CD4-positive, alpha-beta T cell treated with Interleukin-4 for 1 hour (primary cell): ENCODE measurements at places on chromosomes 6 and 20.
A peak's percentile ranks its signal among the peaks of the same experiment; 100 is the strongest.

- no peak for DNase-seq
Measured at GRCh38 chr6:82970839-82971238, 94.8 kb downstream of the UBE3D start.

DNA sequence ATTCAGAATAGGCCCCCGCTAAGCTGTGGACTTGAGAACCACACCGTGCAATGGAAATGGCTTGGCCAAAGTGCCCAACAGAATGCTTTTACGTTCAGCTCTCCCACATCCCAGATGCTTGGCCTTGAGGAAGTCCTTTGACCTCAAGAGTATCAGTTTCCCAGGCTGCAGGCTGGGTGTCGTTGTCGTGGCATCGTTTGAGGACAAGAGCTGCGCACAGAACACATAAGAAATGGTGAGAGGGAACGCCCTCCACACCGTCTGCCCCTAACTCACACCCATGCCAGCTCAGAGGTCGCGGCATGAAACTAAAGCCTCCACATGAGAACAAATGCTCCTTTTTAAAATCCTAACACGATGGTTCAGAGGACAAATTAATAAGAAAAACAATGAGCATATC is 37.0 kb downstream of the NFATC2 start:
- DNase-seq = no peak

DNA sequence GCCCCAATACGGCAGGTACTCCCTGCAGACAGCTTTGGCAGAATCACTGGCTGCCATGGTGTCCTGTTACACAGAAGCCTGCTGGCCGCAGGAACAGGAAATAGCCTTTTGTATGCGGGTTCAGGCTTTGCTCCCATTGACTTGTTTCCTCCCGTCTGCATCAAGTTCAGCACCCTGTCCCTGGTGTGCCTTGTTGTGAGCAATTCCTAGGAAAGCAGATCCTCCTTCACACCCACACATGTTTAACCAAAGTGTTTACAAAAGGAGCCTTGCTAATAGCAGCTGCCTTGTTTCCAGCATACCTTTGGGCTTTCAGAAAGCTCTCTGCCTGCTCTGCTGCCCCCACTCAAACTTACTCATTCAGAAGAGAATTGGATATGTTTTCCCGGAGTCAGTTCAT is 127.2 kb upstream of the SUPT3H start:
- DNase-seq = no peak

DNA sequence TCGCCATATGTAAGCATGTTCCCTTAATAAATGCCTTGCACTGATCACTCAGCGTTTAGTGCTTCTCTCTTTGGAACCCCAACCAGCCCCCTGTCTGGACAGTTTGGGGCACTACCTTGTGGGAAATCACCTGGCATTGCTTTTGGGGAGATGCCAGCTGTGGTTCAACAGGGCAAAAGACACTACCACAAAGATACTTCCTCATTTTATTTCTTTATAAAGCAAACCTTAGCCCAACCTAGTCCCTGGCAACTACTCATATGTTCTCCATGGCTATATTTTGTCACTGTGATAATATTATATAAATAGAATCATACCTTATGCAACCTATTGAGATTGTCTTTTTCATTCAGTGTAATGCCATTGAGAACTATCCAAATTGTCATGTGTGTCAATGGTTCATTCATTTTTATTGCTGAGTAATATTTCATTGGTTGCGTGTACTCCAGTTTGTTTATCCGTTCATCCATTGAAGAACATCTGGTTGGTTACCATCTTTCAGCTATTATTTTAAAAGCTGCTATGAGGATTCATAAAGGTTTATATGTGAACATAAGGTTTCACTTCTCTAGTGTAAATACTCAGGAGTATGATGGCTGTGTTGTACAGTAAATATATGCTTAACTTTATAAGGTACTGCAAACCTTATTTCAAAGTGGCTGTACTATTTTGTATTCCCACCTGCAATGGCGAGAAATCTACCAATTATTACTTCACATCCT is 114.8 kb downstream of the MOXD1 start:
- DNase-seq = peak; percentile 55

DNA sequence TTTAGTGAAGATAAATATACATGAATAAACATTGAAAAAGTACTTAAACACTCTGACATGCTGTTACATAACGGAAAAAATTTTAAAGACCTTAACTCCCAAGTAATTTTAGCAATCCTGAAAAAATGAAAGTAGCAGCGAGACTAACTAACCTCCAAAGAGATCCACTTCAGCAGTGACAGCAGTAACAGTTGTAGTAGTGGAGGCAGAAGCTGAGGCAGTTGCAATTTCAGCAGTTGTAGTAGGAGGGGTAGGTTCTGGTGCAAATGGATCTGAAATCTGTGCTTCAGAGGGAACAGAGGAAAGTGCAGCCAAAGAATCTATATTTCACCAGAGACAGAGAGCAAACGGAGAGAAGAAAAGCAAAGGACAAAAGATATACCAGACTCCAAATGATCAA is 88.8 kb downstream of the PRSS35 start:
- no peak for DNase-seq
